ENCODE measurements at places on chromosomes 13 and 19. TPM values are rescaled to one million over a fixed set of nuclear protein-coding genes. Genes with fewer than 3 reads are reported as not detected.

FDX2 gene
- total RNA-seq: 4.1 TPM

SBK3 gene
- total RNA-seq: not detected

CCDC169 gene
- total RNA-seq: not detected

BST2 gene
- total RNA-seq: 106 TPM

STOML3 gene
- not detected for total RNA-seq

ZNF836 gene
- 27.9 TPM for total RNA-seq

ZSWIM9 gene
- total RNA-seq: 4.0 TPM

RNF113B gene
- total RNA-seq: not detected

ZNF575 gene
- total RNA-seq: 1.9 TPM

PSG11 gene
- not detected for total RNA-seq

NLRP5 gene
- total RNA-seq: not detected

TDRD3 gene
- 33.4 TPM for total RNA-seq

DNA sequence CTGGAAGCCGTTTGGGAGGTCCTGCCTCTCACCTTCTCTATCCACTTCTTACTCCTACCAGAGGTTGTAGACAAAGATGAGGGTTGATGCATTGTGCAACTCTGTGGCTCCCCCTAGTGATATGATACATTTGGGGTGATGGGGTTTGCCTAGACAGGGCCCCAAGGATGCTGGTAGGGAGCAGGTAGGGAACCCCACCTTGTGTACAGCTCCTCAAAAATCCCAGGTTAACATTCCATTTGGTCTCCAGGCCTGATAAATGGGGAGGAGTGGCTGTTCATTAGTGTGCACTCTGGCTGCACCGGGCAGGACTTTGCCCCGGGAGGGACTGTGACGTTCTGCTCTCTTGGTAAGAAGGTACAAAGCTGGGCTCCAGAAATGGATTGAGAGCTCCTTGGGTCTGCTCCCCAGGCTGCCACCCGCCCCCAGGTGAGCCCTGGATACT, 19.2 kb downstream of the SIGLEC8 start:
- no peak for DNase-seq

DNA sequence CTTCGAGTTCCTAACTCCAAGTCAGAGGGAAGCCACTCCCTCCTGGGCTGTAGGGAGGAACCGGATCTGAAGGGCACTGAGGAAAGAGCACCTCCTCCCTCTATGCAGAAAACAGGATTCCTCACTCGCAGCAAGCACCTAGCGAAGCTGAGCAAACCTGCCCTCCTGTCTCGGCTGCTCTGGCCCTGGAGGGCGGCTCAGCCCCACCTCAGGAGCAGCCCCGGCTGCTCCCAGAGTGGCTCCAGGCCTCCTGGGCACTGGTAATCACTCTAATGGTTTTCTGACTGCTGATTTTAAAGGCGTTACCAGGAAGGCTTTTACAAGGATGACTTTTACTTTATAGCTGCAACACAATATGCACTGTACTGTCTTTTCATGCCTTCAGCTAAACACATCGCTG, 312.5 kb downstream of the TEX29 start:
- no peak for DNase-seq

DNA sequence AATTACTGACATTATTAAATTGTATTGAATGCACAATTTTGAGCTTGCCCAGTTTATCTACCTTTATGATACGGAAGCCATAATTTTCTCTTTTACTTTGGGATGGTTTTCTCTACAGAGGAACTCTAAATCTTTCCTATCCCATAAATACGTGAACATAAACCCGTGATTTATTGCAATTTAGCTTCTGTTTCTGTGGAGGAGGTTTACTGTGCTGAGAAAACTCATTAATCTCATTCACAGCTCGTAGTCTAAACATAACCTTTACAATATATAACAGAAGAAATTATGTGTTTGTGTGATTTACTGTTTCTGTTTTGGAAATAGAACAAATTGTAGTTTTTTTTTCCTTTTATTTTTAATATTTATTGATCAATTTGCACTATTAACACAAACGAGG, 207.1 kb upstream of the PCDH9 start:
- DNase-seq: no peak

GRCh38 chr13:99922631-99923404, 48.7 kb downstream of the ZIC5 start:
- DNase-seq: no peak

DNA sequence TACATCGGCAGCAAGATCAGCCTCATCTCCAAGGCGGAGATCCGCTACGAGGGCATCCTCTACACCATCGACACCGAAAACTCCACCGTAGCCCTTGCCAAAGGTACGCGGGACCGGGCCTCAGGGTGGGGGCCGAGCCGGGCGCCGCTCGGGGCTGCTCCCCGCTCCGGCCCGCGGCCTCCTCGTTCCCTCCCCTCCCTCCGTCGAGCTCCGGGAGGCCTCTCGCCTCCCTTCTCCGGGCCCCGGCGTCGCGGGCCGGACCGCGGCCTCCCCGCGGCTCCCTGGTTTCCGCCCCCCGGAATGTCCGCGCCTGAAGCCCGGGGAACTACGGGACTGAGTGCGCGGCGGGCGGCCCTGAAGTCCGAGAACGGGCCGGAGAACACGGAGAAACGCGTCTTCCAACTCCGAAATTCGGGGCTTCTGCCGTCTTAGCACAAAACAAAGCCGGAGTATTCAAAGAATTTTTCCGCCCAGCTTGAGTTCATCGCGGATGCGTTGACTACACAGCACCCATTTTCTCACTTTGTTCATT, 423 bp downstream of the LSM14A start:
- no peak for DNase-seq

DNA sequence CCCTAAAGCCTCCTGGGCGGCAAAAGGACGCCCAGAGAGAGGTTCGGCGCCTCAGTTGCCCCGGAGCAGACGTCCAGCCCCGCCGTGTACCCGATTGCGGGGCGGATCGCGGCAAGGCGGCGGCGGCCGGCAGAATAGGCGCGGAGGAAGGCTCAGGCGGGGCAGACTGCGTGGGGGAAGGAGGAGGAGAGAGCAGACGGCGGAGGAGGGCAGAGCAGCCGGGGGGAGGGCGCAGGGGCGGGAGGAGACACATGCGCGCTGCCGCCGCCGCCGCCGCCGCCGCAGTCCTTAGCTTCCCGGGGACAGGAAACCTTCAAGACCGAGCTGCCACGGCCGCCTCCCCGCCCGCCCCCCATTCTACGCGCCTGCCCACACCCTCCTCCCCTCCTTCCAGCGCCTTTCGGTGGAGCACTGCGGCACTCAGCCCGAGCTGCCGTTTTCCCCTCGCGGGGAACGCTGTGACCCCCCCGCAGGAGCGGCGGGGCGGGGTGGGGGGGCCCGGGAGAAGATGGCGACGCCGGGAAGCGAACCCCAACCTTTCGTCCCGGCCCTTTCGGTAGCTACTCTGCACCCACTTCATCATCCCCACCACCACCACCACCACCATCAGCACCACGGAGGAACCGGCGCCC, at the start of gene LRCH1:
TSS of gene LRCH1 (plus strand) at position 282 of the 632 bp plus-strand sequence. CDS start at position 509, 227 bp downstream.
- DNase-seq: peak; percentile 90

GRCh38 chr13:52847682-52848432, 583 bp downstream of the PCDH8 start:
- no peak for DNase-seq

GRCh38 chr19:58305932-58306323, 751 bp downstream of the ERVK3-1 start:
- DNase-seq: peak; percentile 43

DNA sequence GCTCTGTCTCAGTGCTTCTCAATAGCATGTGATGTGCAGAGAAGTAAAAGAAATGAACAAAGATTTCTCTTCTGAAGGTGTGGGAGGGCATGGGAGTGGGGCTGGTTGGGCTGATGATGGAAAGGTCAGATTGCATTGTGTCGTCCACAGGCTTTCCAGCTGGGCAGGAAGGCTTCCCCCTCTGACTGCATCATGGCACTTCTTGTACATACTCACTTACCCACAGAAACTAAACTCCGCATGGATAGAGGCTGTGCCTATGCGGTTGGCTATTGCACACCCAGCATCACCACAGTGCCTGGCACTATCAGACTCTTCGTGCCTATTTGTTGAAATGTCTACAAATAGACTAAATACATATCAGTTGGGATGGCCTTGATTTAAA, 24.4 kb upstream of the TNFSF11 start:
- DNase-seq: no peak

- no peak for DNase-seq
Observed at GRCh38 chr19:6465006-6465405, 935 bp downstream of the CRB3 start.

GRCh38 chr19:2540646-2541454, 64.9 kb downstream of the GADD45B start:
- no peak for DNase-seq

DNA sequence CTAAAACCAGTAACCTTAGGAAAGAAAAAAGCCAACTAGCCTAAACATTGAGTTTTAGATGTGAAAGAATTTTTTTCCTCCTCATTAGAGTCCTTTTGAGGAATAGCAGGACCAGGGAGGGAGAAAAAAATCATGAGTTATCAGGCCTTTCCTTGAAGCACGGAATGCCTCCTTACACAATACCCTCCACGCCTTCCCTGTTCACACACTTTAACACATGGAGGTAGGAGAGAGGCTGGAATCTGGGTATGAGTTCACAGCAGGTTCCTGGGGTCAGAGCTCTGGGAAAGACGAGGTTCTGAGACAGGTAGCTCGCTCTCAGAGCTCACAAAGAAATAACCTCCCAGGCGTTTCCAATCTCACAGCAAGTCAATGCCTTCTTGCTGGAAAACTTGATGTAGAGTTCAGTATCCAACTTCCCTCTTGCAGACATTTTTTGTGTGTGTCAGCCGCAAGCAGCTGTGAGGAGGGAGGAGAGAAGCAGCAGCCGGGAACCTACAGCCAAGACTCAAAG, 716 bp downstream of the ZNF573 start:
- DNase-seq: no peak

- no peak for DNase-seq
Observed at GRCh38 chr13:98487016-98487415, 89.9 kb downstream of the STK24 start.

- DNase-seq: peak; percentile 34
Observed at GRCh38 chr19:12834566-12834943, at the start of gene RTBDN. RTBDN (minus strand) TSS chr19:12834579; CDS start chr19:12829979, 4,600 bp downstream.

DNA sequence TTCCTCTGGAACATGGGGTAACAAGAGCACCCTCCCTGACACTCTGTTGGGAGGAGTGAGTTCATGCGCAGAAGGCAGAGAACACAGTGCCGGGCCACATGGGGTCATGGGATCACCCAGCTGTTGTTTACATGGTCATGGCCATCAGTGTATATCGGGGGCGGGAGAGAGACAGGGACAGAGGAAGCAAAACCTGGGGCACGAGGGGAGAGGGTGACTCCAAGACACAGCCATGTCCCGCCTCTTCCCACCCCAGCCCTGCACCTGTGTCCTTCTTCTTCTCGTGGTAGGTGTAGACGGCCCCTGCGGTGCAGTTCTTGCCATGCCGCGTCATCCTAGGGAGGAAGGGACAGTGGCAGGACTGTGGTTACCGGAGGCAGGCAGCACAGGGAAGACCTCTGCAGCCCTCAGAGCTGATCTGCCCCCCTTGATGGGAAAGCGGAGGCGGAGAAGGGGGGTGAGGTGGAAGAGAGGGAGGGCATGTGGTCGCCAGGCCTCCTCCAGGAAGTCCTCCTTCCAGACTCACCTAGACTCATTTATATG, 19.9 kb downstream of the NOSIP start:
- peak; percentile 68 for DNase-seq

DNA sequence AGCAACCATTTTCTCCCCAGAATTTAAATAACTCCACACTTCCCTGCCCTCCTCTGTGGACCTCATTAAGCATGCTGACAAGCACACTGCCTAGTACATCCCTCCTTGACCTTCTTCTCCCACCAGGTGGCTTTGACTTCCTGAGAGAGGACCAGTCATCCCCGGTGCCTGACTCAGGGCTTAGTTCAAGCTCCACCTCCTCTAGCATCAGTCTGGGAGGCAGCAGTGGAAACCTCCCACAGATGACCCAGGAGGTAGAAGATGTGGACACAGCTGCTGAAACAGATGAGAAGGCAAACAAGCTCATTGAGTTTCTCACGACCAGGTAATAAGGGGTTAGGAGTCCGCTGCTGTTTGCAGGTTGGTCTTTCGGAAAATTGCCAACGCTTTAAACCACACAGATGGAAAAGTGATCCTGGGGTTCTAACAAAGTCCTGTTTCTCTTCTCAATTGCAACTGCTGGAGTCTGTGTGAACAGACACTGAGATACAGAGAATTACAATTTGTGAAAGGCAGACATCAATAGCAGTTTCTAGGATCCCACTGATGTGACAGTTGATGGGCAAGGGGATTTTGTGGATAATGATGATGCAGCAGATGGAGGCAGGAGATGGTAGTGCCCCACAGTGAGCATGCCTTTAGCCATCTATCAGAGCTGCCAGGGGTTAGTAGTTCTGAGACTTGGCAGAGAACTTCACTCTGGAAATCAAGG, 86.7 kb downstream of the ZAR1L start:
- DNase-seq: no peak

DNA sequence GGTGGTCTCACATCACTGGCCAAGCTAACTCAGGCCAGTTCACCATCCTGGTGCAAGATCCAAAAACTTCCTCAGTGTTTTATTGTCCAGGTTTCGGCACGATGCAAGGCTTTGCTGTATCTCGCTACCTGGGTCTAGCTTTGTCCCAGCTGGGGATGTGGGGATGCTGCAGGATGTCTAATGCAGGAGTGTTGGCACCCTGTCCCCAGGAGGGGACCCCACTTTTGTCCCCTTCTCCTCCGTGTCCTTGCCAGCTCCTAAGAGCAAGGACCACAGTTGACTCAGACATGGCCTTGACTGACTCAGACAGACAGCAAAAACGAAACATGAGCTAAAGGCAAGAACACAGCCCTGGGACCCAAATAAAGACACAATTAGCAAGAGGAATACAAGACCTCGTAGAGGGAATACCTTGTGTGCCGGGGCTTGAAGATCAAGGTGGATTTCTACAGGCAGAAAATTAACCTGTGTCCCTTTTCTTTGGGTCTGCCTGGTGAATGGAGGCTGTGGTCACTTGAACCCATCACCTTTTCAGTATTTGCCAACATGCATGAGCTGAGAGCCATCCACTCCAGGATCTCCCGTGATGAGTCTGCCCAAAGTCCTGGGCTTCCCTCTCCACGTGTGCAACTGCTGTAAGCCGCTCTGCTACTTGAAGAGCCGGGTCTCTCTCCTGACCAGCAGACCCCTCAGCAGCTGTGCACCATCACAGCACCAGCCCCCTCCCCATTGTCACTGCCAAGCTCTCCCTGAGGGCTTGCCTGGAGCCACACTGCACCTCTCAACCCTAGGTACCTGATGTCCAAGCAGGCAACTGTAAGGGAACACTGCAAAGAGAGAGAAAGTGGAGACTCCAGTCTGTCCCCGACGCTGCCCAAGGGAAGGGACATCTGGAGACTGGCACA, 149.5 kb upstream of the ZNF507 start:
- DNase-seq: no peak

DNA sequence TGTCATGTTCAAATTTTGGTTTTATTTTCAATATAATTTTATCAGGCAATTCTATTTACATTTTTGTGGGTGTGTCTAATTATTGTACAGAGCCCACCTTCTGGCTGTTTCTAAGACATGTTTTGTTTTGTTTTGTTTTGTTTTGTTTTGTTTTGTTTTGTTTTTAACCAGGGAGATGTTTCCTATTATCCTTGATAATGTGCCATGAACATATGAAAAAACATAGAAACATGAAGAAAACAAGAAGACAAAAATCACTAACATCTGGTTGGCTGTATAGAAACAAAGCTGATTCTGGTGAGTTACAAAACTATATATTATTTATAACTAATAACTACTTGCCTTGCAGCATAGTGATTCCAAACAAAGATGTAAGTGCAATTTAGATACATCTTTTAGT, 128.1 kb upstream of the TRPC4 start:
- no peak for DNase-seq

GRCh38 chr19:45347570-45348366, 7.2 kb downstream of the KLC3 start:
- DNase-seq: no peak

Data from natural killer cell (primary cell).